ENCODE measurements at places on chromosomes 3 and 15.

GRCh38 chr3:184380627-184381260 is 890 bp downstream of the CHRD start:
- no peak for DNase-seq

DNA sequence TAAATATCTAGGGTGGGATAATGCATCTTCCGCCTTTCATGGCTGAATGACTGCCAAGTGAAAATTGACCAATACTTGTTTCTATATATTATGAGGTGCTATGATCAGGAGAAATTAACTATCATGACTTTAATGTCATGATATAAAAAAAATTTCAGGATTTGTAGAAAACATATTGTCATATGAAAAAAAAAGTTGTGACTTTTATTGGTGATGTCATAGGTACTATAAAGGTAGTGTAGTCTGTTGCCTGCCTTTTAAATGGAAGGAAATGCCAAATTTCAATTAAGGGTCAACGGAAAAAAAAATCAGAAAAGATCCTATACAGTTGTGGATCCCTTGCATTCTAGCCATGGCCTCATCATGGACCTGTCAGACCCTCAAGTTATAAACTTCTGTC is 15.5 kb downstream of the LRRC3B start:
- DNase-seq, result no peak

- DNase-seq, result no peak
Measured at GRCh38 chr3:111605018-111605417, 9.9 kb upstream of the ZBED2 start.

DNA sequence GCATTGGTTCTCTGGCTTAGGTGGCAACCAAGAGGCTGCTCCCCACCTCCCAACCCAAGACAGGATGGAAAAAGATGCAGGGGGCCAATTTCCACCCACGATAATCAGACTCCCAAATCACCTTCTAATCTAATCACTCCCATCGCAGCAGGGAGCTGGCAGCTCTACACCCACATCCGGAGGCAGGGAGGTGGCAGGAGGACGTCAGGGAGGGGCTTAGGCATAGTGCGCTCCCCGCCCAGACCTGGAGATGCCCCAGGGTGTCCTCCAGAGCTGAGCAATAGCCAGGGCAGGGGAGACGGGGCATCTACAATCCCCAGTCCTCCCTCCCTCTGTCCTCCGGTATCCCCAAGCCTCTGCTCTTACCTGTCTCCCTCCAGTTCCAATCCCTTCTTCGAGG is 70.5 kb upstream of the SEC13 start:
- DNase-seq, result no peak

- DNase-seq, result no peak
Measured at GRCh38 chr15:43151688-43152087, 18.3 kb downstream of the TMEM62 start.

- no peak for DNase-seq
Measured at GRCh38 chr3:13254028-13254951, 165.8 kb downstream of the NUP210 start.

- no peak for DNase-seq
Measured at GRCh38 chr3:31615071-31615875, 82.5 kb downstream of the STT3B start.

DNA sequence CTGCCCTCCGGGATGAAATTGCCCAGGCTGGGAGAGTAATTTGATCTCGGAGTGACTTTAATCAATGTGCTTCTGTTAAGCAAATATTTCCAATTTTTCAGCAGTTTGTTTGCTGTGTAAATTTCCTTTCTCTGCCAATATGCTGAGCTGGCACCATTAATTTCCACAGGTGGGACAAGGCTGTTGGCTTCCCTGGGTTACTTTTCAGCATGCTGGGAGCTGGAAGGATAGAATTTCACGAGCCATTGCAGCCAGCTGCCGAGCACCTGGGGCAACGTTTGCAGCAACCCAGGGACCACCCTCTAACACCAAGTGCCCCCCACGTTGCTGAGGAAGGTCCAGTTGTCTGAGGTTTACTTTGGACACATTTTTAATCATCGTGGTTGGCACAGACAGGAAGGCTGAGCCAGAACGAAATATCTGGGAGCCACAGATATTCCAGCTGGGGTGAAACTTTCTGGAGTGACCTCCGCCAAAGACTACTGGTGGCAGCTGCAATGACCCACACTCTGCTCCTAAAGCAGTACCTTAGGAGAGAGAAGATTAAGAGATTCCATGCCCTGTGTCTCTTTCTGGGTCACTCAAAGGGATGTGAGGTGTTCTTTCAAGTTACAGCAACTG is 293.3 kb upstream of the RGMA start:
- DNase-seq, result no peak

DNA sequence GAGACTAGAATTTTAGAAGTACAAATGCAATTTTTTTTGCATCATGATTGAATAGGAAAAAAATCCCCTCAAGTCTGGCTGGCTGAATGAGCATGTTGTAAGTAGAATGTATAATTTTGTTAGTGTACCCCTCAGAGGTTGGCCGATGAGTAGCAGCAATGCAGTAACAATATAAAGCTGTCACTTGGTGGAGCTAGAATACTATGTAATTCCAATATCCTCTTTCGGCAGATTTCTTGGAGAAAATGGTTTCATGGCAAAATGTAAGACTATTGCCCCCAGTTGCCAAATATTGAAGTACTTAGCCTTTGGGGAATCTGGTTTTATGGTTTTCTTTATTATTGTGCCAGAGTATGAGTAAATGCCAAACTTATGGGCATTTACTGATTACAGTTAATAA is 39.8 kb upstream of the SGO1 start:
- no peak for DNase-seq

GRCh38 chr3:4982773-4983738 is 3.8 kb downstream of the BHLHE40 start:
- no peak for DNase-seq

DNA sequence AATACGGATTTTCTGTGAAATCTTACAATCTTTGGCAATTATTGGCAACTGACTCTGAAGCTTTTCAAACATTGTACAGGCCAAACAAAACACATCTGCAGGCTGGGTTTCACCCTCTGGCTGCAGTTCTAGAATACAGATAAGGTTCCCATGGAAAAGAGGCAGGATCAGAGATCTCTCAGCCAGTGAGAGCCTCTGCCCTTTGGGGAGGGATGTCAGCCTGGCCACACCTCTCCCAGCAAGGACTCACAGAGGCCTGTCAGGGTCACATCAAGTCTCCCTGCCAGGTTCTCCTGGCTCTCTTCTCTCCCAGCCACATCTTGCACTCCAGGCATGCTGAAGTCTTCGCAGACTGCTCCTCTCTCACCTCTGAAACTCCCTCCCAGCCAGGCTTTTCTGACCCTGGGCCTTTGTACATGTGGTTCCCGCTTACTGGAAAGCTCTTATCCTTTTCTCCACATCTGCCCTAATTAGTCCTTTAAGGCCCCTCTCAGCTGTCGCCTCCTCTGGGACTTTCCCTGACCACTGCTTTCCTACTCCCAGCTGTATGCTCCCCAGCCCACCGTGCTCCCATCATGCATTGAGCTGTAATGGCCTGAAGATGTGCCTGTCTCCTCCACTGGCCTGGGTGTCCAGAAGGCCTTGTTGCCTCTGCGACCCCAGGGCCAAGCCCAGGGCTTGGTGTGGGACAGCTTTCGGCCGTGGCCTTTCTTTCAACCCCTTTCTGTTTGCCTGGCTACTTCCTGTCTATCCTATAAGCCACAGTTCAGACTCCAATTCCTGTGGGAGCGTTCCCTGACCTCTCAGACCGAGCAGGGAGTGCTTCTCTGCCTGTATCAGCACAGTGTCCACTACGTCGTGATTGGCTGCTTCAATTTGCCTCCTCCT is 4.3 kb downstream of the RBP1 start:
- DNase-seq, result no peak

DNA sequence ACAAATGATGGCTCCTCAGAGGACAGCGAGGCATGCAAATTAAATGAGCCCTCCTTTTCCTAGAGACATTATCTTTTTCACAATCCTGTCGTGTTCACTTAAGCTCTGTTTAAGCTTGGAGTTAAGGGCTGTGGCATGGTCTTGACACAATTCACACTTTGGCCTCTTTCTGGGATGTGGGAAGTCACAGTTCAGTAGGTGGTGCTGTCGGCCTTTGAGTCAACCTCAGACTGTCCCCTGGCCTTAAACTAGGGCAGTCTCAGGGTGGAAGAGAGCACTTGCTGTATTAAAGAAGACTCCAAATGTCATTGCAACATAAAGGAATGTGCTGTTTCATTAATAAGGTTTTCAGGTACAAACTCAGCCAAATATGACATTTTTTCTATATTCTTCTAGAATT is 351.0 kb downstream of the MCTP2 start:
- DNase-seq, result no peak

DNA sequence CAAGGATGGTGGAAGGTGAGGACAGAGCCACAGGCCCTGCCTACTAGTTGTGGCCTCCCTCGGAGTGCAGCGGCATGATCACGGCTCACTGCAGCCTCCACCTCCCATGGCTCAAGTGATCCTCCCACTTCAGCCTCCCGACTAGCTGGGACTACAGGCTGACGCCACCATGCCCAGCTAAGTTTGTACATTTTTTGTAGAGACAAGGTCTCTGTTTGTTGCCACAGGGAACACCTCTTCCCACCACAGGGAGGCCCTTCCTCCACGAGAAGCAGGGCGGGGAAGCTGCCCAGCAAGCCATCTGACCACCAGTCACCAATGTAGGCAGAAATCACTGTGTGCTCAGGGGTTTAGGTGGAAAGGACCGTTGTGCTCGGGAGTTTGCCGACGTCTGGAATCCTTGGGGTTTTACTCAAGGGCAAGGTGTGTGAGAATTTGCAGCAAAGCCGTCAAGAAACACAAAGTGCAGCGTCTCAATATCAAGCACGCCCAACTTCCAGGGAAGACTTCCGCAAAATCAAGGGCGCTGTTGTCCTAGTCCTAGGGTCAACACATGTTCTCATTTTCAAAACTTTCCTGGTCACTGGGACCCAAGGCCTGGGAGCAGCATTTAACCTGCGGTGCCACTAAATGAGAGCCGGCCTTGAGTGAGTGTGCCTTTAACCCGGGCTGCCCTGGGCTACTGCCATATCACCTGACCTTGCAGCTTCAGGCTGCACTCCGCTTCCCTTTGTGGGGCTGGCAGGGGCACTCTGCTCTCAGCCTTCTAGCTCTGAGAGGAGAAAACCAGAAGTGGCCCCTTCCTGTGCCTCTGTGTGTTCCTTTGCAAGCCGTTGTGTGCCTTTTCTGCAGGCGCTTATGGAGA is 65.7 kb downstream of the SLC12A8 start:
- DNase-seq, result peak; percentile 81

DNA sequence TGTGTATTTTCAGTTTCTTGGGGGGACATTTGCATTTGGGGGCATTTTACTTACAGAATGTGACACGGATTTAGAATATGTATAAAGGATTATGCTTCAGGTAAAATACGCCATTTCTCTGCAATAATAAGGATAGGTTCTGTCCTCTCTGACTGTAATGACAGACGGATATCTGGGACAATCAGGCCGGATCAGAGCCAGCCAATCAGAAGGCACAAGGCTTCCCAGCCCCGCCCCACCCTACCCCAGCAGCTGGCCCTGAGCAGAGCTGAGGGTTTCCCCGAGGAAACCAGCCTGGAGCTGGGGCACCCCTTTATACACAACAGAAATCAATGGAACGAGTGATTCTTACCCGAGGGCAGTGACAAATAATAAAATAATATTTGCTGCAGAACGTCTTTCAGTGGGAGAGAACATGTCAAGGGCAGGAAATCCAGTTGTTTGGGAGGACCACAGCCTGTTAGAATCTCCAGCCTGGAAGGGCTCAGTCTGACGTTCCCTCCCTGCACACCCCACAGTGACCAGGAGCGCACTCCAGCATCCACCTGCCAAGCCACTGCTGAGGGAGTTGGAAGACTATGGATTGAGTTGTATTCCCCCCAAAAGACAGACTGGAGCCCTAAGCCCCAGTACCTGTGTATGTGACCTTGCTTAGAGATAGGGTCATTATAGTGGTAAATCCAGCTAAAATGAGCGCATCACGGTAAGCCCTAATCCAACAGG is 30.3 kb upstream of the SEC13 start:
- no peak for DNase-seq

- no peak for DNase-seq
Measured at GRCh38 chr15:45347033-45347432, 31.3 kb downstream of the GATM start.

- DNase-seq, result no peak
Measured at GRCh38 chr3:42946050-42946449, 33.1 kb upstream of the GASK1A start.

DNA sequence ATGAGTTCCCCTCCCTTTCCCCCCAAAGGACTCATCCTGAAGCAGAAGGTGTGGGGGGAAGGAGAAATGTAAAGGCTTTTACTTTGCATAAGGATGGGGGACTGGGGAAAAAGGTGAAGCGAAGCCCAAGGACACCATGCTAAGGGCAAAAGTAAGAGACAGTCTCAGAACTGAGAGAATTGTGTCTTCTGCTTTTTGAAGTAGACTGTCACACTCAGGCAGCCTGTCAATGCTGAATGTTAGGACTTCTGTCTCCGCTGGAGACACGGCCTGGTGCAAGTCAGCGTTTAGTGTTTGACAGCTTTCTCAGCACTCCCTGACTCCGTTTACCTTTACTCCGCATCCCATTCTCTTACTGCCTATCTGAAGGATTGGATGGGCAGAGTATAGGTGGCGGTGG is 13.8 kb downstream of the RBM5 start:
- DNase-seq, result no peak

DNA sequence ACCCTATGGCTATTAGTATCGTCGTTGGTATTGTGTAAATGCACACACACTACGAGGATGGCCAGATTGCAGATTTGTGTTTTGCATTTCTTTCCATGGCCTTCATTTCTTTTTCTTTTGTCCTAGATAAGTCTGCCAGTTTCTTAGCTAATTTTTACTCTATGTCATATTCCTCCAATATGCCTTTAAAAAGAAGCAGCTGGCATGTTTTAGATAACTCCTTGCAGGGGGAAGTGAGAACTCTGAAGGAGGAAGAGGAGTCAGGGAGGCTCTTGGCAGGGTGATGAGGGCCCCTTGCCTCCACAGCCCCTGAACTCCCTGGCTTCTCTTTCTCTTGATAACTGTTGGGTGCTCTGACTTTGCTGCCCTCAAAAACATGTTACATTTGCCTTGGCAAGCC is 244.0 kb downstream of the GABRG3 start:
- no peak for DNase-seq

GRCh38 chr3:26437678-26438077 is 184.9 kb upstream of the LRRC3B start:
- DNase-seq, result no peak

Measured in HL-60 (cell line).